Anterior cingulate cortex (tissue), 58 donors: ENCODE measurements at places on chromosomes 11 and 22.

DNA sequence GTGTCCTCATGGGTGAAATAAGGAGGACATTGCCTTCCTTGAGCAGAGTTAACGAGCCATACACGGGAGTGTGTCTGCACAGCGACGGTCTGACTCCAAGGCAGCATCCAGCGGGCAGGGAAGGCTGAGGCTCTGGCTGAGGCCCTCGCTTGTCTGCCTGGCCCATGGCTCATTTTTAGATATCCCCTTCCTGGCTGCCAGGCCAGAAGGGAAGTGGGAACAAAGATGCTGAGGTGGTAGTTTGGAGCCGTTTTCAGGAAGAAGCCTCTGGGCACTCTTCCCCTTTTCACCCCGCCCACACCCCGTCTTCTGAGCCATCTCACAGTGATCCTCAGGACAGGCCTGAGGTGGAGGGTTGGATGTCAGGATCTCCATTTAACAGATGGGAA lies 3.0 kb upstream of the SLCO2B1 start:
- peak; percentile 15 for DNase-seq

GRCh38 chr11:131186629-131187101 lies 183.8 kb upstream of the NTM start:
- no peak for DNase-seq

DNA sequence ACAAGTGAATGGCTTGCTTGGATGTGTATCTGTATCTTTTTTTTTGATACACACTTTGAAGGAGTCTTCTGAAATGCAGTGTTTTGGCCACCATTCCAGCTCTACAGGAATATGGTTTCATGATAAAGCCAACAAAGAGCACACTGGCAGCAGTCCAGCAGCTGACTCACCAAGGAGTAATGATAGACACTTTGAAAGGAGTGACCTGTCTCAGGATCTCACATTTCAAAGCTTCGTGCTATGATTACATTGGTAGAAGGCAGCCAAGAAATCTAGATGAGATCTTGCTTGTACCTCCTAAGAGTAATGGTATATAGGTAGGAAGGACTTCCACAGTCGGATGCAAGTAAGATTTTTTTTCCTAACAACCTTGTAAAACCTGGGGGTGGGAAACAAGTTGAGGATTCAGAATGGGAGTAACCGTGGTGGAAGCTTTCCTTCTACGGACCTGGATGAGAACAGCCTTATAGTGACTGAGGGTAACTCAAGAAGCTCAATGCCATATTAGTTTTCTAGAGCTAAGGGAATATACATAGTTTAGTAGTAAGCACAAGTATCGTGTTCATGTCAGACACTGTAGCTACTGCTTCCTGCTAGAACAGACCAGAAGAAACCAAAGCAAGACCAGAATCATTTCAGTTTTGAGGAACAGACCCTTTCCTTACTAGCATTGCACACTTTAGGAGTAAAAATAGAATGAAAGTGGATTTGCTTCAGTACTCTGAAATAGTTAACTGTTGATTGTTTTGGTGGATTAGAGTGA lies 25.0 kb downstream of the MTMR3 start:
- no peak for DNase-seq

- no peak for DNase-seq
Measured at GRCh38 chr11:85827748-85828639, 17.1 kb upstream of the SYTL2 start.

- no peak for DNase-seq
Measured at GRCh38 chr22:49800408-49801238, 27.1 kb downstream of the BRD1 start.

DNA sequence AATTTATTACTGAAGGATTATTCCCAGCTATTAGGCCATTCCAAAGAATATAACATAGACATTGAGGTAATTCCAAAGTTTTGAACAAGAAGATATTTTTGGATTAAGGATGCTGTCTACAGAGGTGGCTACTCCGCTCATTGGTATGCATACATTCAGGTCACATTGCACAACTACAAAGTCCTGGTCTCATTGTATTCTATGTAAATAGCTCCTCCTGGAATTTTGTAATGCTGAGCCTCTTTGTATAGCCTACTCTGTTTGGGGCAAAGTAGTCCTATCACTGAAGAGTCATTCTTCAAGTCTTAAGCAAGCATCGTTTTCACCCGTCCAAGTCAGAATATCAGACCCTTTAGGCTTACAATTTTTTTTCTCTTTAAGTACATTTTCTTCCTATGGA lies 142.4 kb downstream of the KIF18A start:
- DNase-seq = no peak

DNA sequence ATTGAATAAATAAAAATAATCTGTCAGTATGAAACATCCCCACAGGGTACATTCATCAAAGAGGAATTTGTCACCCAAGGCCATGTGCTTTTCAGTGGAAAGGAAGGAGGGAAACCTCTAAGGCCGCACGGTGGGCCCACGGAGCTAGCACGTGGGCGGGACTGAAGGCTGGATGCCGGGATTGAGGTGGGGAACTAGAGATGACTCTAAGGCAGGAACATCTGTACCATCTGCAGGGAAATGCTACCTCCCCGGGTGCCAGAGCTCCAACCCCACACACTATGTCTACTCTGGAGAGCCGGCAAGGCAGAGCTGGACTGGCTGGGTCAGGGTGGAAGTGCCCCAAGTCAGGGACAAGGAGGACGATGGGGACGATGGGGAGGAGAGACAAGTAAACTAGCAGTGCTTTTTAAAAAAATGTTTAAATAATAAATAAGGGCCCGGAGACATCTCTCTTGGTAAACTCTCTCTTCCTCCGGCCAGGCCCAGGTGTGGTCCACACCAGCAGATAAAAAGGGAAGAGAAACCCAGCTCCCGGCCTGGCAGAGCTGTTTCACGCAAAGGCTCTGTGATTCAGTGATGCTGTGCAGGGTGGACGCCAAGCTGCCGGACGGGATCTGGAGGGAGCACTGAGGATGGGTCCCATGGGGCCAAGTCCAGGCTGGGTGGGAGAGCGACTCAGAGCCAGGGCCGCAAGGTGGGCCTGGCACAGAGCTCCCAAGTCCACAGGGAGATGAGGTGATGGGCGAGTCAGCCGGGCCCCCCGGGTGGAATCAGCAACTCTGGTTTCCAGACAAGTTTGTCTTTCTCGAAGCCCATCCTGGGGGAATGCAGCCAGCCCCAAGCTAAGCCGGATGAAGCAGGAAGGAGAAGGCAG lies 5.8 kb downstream of the LIF start:
- DNase-seq = no peak

GRCh38 chr11:86740628-86741483 lies 59.5 kb upstream of the PRSS23 start:
- DNase-seq = peak; percentile 15

- no peak for DNase-seq
Measured at GRCh38 chr22:46001046-46001425, 24.1 kb upstream of the WNT7B start.

- DNase-seq = no peak
Measured at GRCh38 chr22:17881366-17881765, 107.1 kb upstream of the BID start.

DNA sequence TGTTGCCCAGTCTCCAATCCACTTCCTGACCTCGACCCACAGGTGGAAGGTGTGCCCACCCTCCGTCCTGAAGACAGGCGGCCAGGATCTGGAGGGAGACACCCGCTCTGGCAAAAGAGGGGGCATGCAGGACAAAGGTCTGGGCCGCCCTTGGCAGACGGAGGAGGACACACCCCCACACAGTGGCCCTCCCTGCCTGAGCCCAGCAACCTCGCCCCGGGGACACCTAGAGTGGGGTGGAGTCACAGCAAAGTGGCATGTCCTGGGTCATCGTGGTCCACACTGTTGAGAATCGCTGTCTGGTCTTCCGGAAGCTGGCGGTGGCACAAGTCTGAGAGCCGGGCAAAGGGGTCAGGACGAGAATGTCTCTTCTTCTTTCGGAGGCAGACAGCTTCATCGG lies 47.9 kb downstream of the IGSF9B start:
- DNase-seq = no peak

DNA sequence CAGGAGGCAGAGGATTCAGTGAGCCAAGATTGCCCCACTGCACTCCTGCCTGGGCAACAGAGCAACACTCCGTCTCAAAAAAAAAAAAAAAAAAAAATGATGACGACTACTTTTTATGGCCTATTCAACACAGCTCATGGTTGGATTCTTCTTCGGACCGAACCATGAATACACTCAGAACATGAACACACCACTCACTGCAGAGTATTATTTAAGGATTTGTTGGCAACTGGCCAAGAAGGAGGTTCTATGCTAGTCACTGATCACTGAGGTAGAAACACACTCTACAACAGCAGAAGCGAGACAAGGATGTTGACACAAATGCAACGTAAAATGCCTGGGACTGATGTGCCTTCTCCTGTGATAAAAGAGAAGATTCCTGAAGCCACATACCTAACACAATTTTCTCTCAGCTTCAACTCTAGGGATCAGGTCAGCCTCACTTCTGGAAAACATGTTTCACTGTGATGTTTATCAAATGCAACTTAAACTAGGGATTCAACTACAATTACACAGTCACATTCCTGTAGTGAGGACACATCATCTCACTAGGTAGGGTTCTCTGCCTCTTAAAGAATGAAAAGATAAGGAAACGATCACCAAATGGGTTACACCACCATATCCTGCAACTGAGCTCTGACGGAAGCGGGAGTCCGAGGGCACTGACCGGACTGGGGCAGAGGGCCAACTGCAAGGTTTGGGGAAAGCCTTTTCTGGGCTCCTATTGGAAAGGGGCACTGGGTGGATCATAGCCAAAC lies 82.5 kb downstream of the SGSM3 start:
- DNase-seq = no peak
